ENCODE measurements at places on chromosomes 3 and 15.

- no peak for DNase-seq
These were observed 32.2 kb downstream of the RPLP1 start for GRCh38 chr15:69484837-69485236.

GRCh38 chr3:187406927-187407326, 38.7 kb downstream of the RTP4 start:
- no peak for DNase-seq

- DNase-seq: no peak
These were observed 508.6 kb downstream of the FHIT start for GRCh38 chr3:60742606-60743145.

DNA sequence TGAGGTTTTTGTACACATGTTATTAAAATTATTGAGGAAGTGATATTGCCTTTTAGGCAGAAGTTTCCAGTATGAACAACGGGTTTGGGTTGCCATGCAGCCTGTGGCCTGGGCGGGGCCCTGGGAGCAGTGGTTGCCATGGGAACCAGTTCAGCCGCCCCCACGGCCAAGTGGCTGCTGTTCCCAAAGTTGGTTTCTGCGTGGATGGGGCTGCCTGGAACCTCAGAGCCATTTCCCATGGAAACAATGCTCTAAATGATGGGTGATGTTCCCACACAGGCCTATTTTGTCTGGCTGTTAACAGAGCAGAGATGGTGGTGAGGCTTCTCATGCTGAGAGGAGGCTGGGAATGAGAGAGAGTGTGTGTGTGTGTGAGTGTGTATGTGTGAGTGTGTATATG, 19.5 kb downstream of the MRAS start:
- no peak for DNase-seq

- DNase-seq: no peak
These were observed 24.8 kb downstream of the AKAP13 start for GRCh38 chr15:85404918-85405866.

GRCh38 chr3:121482660-121483059, 63.1 kb downstream of the POLQ start:
- no peak for DNase-seq

- no peak for DNase-seq
These were observed 883 bp downstream of the CFAP92 start for GRCh38 chr3:128992926-128993460.

DNA sequence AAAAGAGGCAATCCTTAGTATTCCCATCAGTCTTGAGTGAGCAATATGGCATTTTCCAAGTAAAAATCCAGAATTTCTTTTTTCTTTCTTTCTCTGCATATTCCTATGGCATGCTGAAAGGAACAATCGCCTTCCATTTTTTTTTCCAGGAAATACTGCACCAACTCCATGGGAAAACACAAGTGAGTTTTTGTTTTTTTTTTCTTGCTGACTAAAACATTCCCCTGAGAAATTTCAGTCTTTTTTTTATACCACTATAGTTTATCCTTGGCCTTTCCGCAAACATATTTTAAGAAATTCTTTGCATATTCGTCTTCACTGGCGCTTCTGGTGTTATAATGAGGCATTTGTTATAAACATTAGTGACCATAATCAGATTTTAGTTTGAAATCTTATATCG, 429.6 kb upstream of the MDFIC2 start:
- no peak for DNase-seq

DNA sequence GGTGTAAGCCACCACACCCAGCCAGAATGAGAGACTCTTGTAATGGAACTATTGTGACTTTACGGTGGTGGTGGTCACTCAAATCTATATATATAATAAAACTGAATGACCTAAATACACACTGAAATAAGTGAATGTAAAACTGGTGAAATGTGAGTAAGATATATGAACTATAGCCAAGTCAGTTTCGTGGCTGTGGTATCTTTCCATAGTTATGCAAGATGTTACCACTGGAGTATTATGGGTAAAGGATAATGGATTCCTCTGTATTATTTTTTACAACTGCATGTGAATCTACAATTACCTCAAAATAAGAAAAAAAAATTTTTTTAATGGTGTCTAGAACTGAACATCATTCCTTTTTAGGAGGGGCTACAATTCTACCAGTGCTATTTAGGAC, 21.9 kb downstream of the PIK3CB start:
- no peak for DNase-seq

DNA sequence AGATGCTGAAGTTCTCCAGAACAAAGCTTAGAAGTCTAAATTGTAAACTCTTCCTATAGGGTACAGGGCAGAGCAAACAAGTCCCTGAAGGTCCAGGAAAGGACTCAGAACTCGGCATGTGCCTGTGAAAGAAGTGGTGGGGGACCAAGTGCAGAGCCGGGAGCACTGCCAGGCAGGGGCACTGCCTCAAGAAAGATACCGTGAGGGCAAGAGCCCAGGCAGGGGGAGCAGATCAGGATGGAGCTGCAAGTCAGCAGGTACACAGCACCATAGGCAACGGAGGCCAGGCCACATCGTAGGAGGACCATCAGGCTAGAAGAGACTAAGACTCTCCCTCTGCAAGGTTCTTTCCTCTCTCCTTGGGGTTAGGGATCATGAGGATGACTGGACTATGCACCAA, 191.6 kb downstream of the OSBPL10 start:
- no peak for DNase-seq
